MV-4-11 (cell line): ENCODE measurements at places on chromosomes 11 and 22.

DNA sequence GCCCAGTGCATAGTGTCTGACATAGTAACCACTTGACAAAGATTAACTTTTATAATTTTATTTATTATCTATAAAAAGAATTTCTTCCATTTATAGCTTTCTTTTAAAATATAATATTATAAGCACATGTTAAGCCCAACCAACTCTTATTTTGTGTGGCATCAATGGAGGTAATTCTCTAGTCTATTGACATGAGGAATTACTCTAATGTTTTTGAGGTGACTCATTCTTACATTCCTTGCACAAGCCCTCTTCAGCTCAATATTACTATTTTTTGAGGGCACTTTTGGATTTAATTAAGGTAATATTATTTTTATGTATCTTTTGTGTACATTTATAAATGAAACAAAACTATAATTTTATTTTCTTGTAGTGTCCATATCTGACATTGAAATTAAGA, 59.6 kb downstream of the AASDHPPT start:
- no peak for DNase-seq

GRCh38 chr11:75087319-75088305, 9.1 kb downstream of the OR2AT4 start:
- DNase-seq = no peak

DNA sequence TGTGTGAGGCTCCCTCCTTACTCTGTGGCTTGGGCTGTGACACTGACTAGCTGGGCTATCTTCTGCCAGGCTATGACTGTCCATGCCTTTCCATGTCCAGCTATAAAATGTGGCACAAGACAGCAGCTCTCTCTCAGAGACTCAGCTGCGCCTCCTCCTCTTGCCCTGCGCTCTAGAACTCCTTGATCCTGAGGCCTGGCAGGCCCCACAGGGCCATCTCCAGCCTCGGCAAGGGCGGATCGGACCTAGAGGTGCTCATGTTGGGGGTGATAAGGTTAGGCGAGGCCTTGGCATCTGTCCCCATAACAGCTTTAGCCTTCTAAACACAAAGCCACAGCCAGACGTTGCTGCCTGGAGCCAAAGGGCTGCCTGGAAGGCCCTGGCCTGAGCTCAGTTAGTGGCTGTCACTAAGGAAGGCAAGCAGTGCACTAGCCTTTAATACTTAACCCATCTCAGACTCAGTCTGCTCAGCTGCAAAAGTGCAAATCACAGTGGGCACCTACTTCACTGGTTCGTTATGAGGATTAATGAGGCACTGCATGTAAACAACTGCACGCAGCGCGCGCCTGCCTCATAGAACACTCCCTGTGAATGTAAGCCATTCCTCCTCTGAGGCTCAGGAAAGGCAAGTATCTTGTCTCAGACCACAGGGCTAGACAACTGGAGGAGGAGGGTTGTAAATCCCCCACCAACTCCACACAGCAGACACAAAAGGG, 1.2 kb downstream of the GUCD1 start:
- peak; percentile 48 for DNase-seq

GRCh38 chr11:126384449-126385070, 29.1 kb downstream of the ST3GAL4 start:
- DNase-seq = no peak

DNA sequence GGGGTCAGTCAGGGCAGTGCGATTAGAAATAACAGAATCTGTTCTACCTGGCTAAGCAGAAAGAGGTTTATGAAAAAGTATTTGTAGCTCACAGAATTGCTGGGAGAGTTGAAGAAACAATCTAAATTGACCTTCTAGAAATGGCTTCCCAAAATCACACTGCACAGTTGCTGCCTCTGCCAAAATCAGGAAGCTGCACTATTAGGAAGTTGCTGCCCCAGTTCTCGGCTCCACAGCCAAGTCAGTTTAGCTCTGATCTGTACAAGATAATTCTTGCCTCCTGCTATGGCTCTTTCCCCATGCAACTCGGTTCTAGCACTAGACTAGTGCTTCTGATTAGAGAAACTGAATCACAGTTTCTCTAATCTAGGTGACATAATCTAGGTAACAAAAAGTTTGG, 16.0 kb upstream of the CCDC90B start:
- DNase-seq = peak; percentile 25

DNA sequence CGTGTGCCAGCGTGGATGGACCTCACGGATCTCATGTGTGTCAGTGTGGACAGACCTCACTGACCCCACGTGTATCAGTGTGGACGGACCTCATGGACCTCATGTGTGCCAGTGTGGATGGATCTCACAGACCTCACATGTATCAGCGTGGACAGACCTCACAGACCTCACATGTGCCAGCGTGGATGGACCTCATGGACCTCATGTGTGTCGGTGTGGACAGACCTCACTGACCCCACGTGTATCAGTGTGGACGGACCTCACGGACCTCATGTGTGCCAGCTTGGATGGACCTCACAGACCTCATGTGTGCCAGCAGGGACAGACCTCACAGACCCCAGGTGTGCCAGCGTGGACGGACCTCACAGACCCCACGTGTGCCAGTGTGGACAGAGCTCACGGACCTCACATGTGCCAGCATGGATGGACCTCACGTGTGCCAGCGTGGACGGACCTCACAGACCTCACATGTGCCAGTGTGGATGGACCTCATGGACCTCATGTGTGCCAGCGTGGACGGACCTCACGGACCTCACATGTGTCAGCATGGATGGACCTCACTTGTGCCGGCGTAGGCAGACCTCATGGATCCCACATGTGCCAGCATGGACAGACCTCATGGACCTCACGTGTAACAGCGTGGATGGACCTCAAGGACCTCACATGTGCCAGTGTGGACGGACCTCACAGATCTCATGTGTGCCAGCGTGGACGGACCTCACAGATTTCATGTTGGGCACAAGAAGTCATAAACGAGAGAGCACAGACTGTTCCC, 18.2 kb downstream of the TTLL8 start:
- DNase-seq = no peak
